ENCODE measurements at places on chromosomes 3 and 15.

DNA sequence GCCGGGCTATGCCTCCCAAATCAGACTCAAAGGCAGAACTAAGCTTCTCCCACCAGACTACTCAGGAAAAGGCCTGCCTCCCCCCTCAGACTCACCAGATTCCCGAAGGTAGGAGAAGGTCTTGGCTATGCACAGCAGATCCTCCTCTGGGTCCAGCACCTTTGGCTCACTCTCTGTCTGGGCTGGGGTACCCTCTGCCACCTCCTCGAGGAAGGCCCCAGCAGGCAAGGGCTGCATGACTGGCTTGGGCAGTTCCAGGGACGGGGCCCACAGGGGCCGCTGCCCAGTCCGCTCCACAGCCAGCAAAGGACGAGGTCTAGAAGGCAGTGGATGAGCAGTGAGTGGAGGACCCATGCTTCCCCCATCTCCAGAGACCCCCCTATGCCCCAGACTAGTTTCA lies 3.3 kb downstream of the CISH start:
- DNase-seq = no peak

DNA sequence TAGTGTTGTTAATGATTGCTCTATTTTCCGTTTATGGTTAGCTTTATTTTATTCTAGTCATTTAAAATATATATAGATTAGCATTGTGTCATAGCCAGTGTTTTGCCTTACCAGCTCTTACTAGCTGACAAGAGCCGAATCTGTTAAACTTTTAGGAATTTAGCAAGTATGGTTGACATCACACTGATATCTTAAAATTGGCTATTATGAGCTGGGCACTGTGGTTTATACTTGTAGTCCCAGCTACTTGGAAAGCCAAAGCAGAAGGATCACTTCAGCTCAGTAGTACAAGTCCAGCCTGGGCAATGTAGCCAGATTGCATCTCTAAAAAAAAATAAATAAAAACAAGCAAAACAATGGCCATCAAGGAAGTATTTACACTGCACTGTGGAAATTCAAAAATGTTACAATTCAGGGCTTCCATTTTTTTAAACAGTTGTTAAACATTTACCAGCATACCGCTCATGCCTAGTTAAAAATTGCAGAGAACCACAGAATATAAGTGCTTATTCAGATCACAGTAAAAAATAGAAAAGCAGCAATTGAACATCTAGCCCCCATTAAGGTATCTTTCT lies 208.4 kb upstream of the CGNL1 start:
- DNase-seq = no peak

- no peak for DNase-seq
These were observed 101.6 kb downstream of the MYLK start for GRCh38 chr3:123782488-123782887.

DNA sequence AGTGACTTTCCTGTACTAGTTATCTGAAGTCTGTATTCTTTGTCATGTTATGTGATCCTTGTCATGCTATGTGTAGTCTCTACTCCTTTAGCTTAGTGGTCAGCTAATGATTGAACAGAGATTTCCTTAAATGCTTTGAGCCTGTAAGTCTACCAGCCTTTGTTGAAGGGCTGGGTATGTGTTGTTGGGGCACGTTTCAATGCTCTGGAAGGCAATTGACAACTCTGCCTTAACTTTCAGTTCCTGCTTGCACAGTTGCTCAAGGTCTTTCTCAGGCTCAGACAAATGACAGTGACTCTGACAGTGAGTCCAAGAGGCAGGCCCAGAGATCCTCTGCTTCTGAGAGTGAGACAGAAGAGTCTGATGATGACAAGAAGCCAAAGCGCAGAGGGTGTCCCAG lies 89.3 kb downstream of the CHD2 start:
- DNase-seq = no peak

GRCh38 chr15:89021224-89021623 lies 67.0 kb upstream of the ABHD2 start:
- DNase-seq = no peak
